ENCODE measurements at places on chromosomes 12 and 14. TPM values are rescaled to one million over a fixed set of nuclear protein-coding genes. Genes with fewer than 3 reads are reported as not detected.
A peak's percentile ranks its signal among the peaks of the same experiment; 100 is the strongest.

DNA sequence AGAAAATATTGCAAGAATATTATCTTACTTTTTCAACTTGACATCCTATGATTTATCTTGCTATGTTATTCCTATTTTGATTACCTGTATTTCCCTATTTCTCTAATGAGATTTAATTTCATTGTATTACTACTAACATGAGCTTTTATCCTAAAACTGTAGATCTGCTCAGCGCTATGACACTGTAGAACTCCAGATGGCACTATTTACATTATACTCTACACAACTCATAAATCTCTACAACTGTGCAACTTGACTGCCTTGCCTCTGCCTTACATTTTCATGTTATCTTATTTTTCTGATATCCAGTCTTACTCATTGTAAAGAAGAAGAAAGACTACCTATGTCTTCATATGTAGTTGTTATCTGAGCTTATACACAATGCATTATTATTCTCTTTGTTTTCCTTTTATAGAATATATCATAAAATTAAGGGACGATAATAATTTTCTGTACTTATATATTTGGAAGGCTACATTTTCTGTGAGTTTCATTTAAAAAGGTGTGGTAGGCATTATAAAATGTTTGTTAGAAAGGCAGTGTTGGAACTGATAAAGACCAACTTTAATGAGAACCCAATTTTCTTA is 24.1 kb downstream of the NUP37 start:
- DNase-seq, result no peak

GRCh38 chr14:102760496-102761193 is 16.6 kb upstream of the TRAF3 start:
- no peak for DNase-seq

GRCh38 chr14:91310606-91311283 is 66.2 kb upstream of the GPR68 start:
- DNase-seq, result no peak

Gene RD3L
- total RNA-seq, result not detected

GRCh38 chr12:108980831-108981618 is 39.8 kb downstream of the SVOP start:
- no peak for DNase-seq

Gene TAS2R13
- total RNA-seq, result 5.6 TPM

Gene ACOT2
- total RNA-seq, result 36.9 TPM

Gene GXYLT1
- total RNA-seq, result 11.1 TPM

GRCh38 chr14:104802394-104803184 is 1.7 kb downstream of the ZBTB42 start:
- peak; percentile 43 for DNase-seq

Gene CCNB1IP1
- 34.6 TPM for total RNA-seq

Gene KRT2
- total RNA-seq, result not detected

All from aorta (tissue), 5 donors.